ENCODE measurements at places on chromosomes 16 and 17. TPM values are rescaled to one million over a fixed set of nuclear protein-coding genes. Genes with fewer than 3 reads are reported as not detected.

OTOP3 gene
- not detected for polyA plus RNA-seq

PLCG2 gene
- polyA plus RNA-seq = 11.9 TPM

NACA2 gene
- 1.9 TPM for polyA plus RNA-seq

MFSD11 gene
- 50.7 TPM for polyA plus RNA-seq

KRT27 gene
- not detected for polyA plus RNA-seq

TMEM101 gene
- 32.3 TPM for polyA plus RNA-seq

OGFOD1 gene
- polyA plus RNA-seq = 42.7 TPM

CCT6B gene
- polyA plus RNA-seq = 1.8 TPM

SLC43A2 gene
- polyA plus RNA-seq = 3.6 TPM

DNA sequence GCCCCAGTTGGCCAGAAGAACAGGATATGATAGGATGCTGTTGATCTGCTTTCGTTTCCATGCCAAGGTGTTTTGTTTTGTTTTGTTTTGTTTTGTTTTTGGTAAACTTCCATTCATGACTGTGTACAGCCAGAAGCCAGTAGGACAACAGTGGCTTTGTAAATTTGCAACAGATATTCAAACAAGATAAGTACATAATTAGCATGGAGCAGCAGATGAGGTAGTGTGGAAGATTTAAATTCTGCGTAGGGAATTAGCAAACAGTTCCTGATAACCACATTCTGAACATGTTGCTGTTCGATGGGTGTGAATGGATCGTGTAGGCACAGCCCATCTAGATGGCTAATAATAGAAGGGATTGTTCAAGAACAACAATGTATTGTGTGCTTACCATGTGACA lies 1080.1 kb upstream of the RBFOX1 start:
- DNase-seq = no peak

GRCh38 chr16:951660-952301 lies 19.0 kb downstream of the LMF1 start:
- no peak for DNase-seq

DNA sequence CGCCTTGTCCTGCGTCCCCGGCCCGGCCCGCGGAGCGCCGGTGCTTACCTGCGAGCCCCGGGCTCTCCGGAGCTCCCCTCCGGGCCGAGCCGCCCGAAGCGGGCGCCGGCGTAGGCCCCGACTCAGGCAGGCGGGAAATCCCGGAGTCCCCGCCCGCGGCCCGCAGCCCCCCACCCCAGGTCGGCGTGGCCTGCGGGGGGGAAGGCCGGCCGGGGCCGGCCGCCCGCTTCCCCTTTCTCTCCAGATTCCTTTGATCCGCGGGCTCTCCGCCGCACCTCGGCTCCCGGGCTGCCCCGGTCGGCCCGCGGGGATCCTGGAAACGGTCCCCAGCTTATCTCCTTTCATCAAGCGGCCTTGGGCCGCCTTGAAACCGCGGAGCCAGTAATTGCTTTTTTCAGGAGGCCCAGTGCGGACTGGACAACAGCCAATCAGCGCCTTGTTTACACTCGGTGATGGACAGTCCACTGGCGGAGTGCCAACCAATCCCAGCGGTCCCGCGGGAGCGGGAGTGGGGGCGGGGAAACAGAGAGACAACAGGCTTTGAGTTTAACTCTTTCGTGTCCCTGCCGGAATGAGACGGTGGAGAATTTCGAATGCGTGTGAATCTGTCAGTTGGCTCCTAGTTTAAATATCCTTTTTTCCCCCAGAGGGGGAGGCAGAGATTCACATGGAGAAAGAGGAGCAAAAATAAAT lies 1.4 kb upstream of the BAHCC1 start:
- DNase-seq = peak; percentile 100

GRCh38 chr16:12314653-12315185 lies 338.2 kb downstream of the SNX29 start:
- DNase-seq = no peak

DNA sequence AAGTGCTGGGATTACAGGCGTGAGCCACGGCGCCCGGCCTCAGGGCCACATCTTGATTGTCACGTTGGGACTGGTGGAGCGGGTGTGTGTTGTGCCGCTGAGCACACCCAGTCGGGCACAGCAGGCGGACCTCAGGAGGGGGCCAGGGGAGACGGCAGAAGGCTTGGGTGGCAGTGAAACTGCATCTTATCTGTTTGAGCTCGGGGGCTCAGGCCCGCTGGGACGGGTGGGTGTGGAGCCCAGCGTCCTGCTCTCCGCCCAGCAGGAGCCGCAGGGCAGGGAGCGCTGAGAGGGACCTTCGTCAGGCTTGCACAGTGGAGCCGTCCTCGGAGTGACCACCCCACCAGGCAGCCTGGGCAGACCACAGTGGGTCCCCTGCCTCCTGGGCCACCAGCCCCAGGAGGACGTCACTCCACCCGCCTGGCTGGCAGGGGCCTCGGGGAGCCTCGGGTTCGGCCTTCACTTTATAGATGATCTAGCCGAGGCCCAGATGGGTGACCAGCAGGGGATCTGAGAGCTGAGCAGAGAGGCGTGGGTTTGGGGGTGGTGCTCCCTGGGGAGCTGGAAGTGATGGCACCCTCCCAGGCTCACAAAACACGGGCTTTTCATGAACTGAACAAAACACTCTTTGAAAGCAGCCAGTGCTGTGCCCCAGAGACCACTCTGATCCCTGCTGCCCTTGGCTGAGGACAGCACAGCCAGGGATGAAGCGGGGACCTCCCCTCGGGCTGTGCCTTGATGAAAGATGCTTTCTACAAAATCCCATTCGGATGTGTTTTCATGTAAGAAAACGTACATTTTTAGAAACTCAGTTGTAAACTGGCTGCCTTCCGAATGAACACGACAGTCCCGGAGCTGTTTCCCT lies 181.1 kb downstream of the SEC14L1 start:
- DNase-seq = no peak

DNA sequence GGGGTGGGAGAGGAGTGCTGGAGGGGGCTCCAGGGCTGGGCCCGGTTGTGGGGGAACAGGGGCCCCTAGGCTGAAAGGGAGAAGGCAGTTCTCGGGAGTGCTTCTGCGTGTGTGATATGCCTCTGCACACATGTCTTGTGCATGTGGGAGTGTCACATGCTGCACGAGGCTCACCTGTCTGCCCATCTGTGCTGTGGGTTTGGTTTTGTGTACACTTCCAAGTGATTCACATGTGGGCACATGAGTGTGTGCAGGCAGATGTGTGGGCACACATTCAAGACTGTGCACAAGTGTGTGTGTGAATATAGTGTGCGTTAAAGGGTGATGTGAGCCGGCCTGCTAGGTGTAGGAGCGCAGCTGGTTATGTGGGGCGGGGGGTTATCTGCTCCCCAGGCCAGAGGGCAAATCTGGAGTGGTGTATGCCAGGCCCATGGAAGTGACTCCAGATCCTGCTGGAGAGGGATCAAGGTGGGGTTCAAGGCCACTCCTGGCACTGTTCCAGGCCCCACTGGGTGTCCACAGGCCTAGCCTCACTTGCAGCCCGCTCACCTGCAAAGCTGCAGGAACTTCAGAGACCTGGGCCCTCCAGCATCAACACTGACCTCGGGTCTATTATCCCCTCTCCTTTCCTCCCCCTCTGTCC lies 3.8 kb upstream of the BAHCC1 start:
- no peak for DNase-seq

- no peak for DNase-seq
These were observed 2.1 kb downstream of the SSTR2 start for GRCh38 chr17:73166731-73167581.

DNA sequence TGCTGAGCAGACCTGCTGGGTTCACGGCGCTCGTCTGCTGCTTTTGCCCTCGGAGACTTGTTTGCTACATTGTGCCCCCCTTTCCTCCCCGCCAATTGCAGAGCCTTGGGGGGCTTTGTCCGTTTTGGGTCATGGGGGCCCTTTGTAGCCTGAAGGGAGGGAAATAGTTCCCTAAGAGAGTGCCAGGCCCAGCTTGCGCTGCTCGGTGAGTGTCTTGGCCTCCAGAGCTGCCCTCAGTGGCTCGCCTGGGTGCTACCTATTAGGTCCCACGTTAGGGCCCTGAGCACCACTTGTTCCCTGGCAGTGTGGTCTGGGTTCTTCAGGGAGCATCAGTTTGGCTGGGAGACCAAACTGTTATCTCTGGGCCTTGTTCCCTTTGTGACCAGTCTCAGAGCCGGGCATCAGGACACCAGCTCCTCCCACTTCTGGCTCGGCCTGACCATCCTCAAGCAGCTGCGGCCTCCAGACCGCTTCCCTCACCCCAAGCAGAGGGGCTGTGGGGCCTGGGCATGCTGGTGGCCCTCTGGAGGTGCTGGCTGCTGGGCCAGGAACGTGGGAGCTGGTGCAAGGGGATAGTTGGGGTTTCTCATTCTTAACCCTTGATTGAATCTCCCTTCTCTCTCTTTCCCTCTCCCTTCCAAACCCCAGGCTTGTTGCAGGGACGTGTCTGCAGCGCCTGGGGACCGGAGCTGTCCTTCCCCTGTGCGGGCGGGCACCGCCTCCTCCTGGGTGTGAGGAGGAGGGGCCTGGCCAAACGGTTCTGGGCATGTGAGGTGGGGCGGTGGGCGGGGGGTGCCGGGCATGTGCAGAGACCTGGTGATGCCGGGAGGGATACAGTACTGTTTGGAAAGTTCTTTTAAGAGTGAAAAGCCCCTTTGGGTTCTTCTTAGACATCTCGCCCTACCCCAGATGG lies 16.0 kb upstream of the ITGB4 start:
- DNase-seq = no peak

- no peak for DNase-seq
These were observed 254.6 kb downstream of the HS3ST3A1 start for GRCh38 chr17:13346996-13347762.

GRCh38 chr17:68750208-68750562 lies 149.0 kb upstream of the FAM20A start:
- no peak for DNase-seq

DNA sequence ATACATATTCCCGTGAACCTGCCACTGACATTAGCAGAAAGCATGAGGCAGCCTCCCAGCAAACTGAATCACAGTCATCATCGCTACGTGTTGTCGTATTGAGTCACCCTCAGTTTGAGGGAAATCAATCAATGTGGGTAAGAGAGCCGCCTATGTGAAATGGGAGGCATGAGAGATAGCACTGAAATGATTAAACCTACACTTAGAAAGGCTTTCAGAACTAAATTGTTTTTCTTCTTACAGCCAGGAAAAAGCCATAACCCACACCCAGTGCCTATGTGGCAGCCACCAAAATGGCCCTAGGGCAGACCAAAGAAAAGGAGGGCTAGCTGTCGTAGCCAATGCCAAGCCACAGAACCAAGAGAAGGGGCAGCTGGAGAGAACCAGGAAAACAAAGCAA lies 90.5 kb downstream of the ADAMTS18 start:
- DNase-seq = no peak

- DNase-seq = no peak
These were observed 7.8 kb upstream of the PDP2 start for GRCh38 chr16:66872559-66872942.

- no peak for DNase-seq
These were observed 17.0 kb downstream of the TAF1C start for GRCh38 chr16:84169765-84170310.

GRCh38 chr17:12118617-12119016 lies 97.9 kb downstream of the MAP2K4 start:
- no peak for DNase-seq

GRCh38 chr17:69672924-69673323 lies 258.4 kb downstream of the MAP2K6 start:
- DNase-seq = no peak

DNA sequence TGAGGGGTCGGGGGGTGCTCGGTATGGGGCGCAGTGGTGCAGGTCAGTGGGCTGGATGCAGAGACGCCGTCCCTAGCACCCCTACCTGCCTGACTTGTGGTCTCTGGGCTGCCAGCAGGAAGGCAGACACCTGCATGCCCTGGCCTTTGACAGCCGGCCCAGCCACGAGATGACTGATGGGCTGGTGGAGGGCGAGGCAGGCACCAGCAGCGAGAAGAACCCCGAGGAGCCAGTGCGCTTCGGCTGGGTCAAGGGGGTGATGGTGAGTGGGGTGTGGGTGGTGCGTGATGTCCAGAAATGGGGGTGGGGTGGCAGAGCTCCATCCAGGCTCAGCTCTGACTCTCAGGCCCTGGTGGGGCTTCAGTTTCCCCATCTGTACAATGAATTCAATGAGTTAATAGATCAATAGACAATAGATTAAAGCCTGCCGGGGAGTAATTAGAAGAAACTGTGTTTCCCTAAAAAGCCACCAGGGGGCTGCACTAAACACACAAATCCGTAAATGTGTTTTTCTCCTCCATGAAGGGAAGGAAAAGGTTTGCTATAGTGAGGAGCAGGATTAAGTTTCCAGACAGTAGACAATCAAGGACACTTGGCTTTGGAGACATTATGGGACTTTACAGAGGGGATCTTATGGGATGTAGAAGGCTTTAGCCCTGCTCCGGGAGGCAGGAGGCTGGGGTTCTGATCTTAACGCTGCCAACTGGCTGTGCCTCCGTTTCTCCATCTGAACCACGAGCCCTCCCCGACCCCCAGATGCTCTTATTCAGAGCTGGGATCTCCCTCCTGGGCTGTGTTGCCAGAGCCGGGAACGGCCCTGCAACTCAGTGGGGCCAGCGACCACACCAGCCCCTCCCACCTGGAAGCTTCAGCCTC lies 2.2 kb downstream of the SLC12A3 start:
- peak; percentile 67 for DNase-seq

DNA sequence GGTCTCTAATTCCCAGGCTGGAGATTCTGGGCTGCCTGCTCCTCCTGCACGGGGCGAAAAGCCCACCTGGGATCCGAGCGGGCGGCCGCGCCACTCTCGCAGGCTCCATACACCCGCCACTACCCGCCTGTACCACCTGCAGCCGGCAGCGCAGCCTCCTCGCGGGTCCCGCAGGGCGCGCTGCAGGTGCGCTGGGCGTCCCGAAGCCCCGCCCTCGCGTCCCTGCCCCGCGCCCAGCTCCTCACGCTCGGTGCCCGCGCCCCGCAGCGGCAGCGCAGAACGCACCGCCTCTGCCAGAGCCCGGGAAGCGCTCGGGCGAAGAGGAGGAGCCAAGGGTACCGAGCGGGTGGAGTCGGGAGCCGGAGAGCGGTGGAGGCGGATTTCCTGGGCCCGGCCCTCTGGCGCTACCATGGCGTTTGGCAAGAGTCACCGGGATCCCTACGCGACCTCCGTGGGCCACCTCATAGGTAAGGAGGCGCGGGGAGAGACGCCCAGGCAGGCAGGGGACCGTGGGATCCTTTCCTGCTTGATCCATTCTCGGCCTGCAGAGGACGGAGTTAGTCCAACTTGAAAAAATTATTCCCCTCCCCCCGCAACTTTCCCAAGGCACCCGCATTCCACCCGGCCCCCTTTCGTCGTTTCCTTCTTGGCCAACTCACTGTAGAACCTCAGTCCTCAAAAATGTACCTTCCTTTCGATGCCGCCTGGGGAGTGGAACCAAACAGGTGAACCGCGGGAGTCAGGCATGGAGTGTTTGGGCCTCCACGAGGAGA lies at the start of gene TOM1L1:
Gene TOM1L1 (plus strand): TSS at position 396 of the 773 bp plus-strand sequence. CDS start 14 bp downstream, at position 410.
- peak; percentile 30 for DNase-seq
